ENCODE measurements at places on chromosomes 16 and 17.

DNA sequence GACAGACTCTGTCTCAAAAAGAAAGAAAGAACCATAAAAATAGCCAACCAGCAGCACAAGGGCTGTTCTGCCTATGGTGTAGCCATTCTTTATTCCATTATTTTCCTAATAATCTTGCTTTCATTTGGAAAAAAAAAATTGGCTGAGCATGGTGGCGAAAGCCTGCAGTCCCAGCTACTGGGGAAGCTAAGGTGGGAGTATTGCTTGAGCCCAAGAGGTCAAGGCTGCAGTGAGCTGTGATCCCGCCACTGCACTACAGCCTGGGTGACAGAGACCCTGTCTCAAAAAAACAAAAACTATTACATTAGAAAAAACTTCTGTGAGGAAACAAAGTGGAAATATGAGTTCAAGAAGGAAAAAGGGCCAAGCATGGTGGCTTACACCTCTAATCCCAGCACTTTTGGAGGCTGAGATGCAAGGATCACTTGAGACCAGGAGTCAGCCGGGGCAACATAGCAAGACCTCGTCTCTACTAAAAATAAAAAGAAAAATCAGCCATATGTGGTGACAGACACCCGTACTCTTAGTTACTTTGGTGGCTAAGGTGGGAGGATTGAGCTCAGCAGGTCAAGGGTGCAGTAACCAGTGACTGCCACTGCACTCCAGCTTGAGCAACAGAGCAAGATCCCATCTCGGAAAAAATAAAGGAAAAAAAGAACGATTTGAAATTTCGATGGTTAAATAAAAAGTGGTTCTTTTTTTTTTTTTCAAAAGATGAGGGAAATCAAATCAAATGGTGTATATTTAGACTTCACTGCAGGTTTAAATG, 2.5 kb downstream of the DCAKD start:
- no peak for DNase-seq

GRCh38 chr16:85136213-85136701, 24.0 kb upstream of the CIBAR2 start:
- no peak for DNase-seq

- no peak for DNase-seq
Measured at GRCh38 chr17:14875557-14876412, 389.3 kb downstream of the PMP22 start.

- no peak for DNase-seq
Measured at GRCh38 chr16:1601031-1601430, 10.8 kb downstream of the IFT140 start.

Data from AG10803 (cell line).